ENCODE measurements at places on chromosomes 3 and 15.

DNA sequence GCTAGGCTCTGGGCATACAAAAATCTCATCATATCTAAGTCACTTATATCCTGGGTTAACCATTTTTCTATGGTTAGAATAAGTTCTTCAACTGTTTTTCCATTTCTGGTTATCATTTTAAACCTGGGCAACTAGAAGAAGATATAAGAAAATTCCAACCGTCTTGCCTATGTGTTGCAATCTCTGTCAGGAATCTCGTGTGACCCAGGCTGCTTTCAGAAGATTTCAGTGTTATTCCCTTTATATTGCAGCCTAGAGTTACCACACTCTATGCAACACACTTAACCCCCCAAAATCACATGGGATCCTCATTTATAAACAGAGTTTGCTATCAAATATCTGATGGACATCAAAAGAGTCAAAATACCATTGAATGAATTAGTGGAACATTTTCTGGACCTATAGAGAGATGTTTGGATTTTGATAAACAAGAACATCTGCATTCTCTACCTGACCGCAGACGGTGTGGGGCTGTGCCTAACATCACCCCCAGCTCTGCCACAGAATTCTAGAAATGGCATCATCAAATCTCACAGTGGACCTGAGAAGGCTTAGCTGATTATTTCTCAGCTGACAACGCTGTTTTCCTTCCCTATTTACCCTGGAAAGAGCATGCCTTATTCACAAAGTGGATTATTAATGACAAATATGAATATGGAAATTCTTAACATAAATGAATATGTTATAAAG lies 515.7 kb downstream of the NTRK3 start:
- DNase-seq, result no peak

DNA sequence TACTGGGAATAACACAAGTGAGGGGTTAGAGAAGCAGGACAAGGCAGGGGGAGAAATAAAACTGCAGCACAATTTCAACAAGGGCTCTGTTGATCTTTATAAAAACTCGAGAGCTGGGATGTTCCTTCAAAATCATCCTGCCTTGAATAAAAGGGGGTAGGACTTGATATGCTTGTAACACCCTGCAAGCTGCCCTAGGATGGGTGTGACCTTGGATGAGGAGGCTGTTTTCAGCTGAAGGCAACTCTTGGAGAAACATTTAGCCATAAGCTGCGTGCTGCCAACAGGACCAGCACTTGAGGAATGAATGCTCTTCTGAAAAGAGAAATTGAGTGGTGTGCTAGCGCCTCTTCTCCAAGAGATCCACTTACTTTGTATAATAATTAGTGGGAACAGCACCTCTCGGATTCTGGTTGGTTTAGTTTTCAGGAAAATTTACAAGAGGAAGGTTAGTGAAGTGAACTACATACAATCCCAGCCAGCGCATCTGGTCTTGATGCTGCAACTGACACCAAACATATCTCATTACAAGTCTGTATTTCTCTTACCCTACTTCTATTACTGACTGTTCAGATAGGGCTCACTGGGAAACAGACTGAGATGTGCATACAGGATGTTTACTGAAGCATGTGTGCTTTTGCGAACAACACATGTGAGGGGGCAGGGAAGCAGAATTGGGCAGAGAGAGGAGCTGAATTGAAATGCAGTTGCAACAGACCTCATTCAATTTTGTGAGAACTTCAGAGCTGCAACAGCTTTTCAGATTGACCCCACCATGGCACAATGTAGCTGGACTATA lies 643.0 kb upstream of the GOLIM4 start:
- DNase-seq, result peak; percentile 6

- no peak for DNase-seq
Measured at GRCh38 chr15:59311195-59311594, 61.5 kb downstream of the MYO1E start.

- DNase-seq, result no peak
Measured at GRCh38 chr3:95971573-95971972, 842.8 kb upstream of the EPHA6 start.

DNA sequence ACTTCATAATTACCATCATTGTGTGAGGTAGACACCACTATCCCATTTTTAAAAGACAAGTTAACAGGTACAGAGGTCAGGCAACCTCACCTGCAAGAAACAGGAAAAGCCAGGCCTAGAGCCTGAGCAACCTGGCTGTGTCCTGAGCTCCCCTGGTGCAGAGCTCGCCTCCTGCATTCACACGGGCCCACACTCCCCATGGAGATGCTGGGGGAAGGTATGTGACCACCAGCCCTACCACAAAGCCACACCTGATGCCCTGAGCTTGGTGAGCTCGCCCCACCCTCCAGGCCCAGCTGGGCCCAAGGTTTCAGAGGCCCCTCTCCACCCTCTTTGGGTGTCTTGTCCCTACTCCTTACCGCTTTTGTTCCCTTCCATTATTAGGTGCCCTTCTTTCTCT lies 1.2 kb upstream of the EFCAB12 start:
- DNase-seq, result peak; percentile 63

DNA sequence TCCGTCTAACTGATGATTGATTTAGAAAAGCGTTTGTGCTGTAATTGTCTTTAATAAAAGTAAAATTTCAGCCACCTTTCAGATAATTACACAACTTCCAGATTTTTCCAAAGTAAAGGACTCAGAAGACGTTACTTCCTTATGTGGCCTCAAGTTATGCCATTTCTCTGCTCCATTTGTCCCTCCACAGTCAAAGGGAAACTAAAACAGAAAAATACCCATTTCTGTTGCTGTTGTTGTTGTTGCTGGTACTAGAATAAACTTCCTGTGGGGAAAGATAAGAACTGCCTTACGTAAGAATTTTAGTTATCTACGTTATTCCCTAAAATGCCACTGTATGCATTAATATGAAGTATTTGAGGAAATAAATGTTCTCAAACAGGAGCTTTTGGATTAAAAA lies 153.9 kb downstream of the P3H2 start:
- no peak for DNase-seq

DNA sequence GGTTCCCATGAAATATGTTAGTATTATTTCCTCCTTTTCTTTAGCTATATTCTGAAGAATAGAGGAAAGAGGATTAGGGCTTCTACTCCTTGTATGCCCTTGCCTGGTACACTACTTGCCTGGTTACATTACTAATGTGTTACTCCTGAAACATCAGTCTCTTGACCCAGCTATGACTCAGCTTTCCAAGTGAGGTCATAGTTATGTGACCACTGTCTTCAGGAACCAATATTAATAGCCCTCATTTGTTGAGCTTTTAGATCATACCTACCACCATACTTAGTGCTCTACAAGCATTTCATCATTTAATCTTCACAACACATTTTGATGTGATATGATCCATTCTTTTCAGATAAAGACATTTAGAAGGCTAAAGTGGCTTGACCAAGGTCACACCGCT lies 60.3 kb downstream of the CMSS1 start:
- no peak for DNase-seq

DNA sequence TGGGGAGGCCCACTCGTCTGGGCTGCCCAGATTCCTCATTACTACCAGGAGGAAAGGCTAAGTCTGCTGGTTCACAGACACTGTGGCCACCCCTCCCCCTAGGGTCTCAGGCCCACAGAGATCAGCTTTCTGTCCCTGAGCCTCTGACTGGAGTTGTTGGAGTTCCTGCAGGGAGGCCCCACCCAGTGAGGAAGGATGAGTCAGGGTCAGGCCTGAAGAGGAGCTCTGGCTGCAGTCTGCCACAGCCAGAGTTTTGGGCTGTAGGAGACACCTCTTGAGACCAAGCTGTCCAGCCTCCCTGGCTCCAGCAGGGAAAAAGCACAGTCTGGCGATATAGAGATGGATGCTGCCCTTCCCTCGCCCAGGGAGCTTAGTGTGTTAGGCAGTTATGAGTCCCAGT lies 720.9 kb upstream of the SEMA6D start:
- no peak for DNase-seq

DNA sequence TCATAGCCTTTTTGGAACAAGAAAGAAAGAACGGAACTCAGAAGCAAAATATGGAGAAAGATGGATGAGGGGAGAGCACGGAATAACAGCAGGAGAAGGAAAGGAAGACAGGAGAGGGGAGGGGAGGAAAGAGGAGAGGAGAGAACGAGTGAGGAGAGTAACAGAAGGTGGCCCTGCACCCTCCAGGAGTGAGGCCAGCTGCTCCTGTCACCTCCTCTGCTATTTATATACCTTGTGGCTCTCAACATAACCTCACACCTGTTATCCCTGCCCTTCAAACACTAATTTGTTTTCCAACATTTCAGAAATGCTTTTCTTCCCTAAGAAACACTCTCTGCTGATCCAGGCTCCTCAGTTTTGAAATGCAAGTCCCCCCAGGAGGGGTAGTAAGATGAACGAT lies 53.4 kb upstream of the ATP2B2 start:
- DNase-seq, result no peak

GRCh38 chr3:10240799-10241198 lies 7.5 kb upstream of the TATDN2 start:
- no peak for DNase-seq

DNA sequence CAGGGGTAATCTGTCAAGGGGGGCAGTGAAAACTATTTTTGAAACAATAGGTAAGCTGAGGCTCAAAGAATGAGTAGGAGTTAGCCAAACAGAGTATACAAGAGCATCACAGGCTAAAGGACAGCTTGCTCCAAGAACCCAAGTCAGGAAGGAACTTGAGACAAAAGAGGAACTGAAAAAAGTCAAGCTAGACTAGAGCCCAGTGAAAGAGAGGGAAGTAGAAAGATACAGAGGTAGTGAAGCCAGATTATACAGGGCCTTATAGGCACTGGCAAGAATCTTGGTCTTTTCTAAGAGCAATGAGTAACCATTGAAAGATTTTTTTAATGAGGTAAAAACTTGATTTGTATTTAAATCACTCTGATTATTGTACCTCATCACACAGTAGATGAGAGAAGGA lies 69.9 kb downstream of the FILIP1L start:
- no peak for DNase-seq

DNA sequence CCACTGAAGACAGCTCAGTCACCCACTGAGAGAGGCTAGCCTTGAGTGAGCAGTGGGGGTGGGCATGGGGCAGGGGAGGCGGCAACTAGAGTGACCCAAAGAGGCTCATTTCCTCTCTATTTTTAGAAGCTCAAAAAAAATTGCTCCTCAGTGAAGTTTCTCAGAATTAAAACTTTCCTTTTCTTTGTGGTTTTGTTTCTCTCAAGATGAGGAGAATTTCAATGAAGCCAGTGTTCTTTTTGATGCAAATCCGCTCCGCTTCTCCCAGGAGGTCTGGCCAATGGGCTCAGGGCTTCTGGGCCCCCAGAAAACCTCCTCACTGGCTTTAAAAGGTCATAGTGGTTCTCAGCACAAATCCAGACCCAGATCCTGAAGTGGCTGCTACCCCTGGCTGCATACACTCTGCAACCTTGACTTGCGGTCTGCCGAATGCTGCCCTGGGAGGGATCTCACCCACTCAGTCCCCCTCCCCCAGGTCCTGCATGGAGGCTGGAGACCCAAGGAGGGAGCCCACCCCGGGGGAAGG lies at the start of gene ACSBG1:
Gene ACSBG1, minus strand, starts transcription at position 51 of the 526 bp plus-strand sequence. CDS start 64 bp downstream, outside the sequence.
- peak; percentile 61 for DNase-seq

DNA sequence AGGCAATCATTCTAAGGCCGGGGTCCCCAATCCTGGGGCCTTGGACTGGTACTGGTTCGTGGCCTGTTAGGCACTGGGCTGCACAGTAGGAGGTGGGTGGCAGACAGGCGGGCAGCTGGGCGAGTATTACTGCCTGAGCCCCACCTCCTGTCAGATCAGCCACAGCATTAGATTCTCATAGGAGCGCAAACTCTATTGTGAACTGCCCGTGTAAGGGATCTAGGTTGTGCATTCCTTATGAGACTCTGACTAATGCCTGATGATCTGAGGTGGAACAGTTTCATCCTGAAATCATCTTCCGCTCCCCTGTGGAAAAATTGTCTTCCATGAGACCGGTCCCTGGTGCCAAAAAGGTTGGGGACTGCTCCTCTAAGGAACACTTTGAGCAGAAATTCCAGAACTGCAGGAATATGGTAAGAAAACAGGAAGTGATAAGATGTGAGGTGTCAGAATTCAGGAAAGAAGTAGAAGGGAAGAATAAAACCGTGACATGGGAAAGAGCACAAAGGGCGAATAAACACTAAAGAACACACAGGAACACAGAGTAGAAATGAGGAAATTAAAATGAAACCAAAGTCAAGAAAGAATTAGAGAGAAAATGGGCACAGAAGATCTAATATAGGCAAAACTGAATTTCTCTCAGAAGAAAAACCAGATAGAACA lies 57.6 kb downstream of the PDCD6IP start:
- no peak for DNase-seq

DNA sequence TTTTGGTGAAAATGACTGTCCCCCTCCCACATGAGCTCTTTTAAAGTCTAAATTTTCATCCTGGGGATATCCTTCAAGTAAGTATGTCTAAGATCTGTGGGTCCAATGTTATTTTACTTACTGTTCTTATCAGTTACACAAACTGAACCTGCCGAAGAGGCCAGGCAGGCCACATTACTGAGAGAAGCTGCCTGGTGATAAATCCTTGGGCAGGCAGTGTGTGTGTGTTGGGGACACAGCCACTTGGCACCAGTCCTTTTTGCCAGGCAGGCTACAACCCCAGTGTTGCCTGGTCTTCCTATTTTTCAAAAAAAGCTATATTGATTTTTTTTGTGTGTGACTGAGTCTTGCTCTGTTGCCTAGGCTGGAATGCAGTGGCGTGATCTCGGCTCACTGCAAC lies 50.6 kb upstream of the RASA2 start:
- DNase-seq, result no peak

DNA sequence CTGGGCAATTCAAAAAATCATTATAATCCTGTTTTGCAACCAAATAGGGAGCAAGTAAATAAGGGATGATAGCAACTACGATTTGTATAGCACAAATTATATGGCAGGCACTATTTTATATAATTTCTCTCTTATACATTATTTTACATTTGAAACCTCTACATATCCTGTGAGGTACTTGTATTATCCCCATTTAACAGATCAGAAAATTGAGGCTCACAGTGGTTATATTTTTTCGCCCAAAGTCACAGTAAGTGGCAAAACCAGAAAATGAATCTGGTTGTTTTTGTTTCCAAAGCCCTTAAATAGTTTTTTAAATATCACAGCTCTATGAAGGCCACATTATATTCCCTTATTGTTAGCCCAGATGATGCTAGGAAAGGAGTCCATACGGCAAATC lies 74.3 kb downstream of the MLH1 start:
- no peak for DNase-seq

DNA sequence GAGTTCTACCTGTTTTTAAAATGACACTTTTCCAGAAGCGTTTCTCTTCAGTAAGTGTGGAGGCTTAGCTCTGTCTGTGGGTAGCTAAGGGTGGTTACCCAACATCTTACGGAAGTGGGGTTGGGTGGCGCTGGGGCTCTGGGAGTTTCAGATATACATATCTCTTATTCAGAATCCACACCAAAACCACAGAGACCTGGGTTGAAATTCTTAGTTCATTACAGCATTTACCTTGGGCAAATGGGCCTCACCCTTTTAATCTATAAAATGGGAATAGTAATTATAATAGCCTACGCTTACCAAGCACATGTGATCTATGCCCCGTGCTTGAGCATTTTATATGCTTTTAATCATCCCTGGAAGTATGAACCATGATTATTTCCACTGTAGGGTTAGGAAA lies 9.4 kb downstream of the PTPRG start:
- no peak for DNase-seq

GRCh38 chr3:177689869-177690268 lies 492.6 kb upstream of the TBL1XR1 start:
- DNase-seq, result no peak

Measured in GM23338 (cell line).